ENCODE measurements at places on chromosomes 5 and 9.
A peak's percentile ranks its signal among the peaks of the same experiment; 100 is the strongest.

DNA sequence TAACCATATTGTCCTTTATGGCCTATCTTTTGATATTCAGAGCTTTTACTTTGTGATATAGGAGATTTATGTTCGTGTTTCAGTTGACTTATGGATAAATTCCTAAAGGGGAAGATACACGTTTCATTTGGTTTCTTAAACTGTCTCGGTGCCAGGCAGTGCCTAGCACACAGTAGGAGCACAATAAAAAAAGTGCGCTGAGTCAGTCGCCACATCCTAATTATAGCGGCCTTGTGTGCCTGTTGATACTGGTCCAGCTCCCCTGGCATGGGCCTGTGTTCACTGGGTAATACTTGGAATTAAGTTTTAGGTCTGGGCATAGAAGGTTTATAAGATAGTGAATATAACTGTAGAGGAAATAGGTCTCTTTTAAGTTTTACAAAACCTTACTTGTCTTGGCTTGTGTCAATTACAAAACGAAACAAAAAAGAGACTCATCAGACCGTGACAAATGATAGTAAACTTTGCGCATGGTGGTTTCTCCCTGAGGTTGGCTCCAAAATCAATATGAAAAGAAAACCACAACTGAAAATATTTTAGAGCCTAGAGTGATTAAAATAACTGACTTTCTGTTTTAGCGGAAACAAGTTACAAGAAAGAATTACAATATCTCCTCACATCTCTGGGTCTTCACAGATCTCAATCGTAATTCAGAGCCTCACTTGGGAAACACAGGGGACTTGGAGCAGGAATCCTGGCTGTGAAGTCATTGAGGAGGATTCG is 84.8 kb downstream of the MVB12B start:
- DNase-seq, result no peak

DNA sequence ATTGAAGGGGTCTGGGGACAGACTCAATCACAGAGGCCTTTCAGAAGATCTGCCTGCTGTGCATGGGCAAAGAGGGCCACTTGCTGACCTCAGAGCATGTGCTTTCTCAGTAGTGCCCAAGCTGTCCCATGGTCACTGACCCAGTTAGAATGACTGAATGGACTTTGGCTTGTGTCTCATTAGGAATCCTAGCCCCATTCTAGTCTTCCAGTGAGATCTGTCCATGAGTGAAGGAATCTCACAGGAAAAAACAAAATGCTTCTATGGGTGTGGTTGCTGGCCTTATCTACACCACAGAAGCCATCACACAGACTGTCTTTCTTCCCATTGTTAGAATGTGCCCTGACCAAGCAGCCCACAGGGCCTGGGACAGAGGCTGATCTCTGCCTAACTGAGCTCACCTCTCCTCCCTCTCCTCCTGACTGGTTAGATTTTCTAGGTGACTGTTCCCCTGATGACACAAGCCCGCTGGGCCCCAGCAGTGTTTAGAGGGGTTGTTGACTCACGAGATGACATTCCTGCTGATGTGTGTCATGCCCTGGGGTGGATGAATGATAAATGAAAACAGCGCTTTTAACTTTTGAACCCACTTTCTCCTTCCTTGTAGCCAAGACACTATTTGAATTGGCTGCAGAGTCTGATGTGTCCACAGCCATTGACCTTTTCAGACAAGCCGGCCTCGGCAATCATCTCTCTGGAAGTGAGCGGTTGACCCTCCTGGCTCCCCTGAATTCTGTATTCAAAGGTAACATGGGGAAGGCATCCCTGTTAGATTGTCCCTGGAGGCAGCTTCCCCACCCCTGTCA is 24.8 kb downstream of the TGFBI start:
- peak; percentile 89 for DNase-seq

DNA sequence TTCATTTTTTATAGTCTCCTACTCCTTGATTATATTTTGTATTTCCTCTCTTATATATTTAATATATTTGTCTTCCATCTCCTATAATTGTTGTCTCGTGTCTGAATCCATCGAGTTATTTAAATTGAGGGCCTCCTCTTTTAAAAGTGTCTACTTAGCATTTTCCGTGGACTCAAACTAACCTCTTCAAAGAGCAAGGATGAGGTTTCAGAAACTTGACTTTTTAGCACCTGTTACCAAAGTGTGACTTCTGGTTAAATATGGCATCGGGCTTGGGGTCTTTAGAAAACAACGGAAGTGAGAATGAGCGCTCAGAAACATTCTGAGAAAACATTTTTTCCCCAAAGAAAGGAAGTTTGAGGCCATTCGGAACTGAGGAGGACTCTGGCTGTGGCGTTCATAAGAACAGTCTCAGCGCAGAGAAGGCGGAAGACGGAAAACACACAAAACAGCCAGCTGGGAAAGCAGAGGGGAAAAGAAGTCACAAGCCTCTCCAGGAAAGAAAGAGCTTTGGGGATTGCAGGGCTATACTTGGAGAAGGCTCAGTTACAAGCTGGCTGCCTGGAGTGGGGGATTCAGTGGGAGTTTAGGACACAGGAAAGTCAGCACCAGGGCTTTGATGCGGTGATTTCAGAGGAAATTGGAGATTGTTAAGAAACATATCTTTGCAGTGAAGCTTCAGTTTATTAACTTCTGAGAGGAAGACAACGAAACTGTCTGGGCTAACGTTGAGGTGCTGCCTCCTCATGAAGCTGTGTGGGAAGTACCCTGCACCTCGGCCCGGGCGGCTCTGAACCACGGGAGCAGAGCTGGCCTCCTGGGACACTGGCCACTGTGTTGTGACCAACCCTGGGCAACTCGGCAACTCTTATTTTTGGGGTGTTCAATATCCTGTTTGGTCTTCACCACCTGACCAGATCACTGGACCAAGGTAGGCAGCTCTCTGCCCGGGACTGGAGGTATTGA is 25.1 kb upstream of the IRX2 start:
- no peak for DNase-seq

DNA sequence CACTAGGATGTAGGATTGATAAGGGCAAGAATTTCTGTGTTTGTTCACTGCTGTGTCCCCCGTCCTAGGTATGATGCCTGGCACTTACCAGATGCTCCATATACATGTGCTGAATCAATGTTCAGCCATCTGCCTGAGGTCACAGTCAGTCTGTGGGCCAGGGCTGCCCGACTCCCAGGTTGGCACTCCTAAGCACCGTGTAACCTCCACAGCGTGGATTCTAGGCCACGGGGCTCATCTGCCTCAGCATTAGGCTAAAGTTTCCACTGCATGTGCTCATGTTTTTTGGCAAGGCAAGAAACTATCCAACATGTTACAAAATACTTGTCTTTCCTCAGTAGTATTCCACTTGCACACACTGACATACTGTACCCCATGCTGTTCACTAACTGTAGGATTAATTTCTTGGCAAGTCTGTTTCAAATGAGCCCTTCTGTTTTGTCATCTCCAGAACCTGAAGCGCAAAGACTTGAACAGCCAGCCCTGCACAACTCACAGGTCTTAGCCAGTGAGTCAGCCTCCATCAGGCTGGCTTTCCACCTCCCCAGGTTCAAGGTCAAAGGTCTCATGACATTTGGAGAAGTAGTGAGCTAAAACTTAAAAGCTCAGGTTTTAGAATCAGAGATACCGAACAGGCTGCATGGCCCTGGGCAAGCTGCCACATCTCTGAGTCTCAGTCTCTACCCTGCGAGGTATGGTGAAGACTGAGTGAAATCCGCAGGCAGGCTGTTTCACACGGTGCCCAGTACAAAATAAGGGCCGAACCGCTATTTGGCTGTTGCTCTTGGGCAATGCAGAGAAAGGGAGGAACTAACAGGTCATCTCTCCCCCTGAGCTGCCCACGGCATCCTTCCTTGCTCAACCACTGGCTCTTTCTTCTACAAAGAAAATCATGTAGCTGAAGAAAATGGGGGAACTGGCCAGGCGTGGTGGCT is 7.2 kb downstream of the TOR1A start:
- DNase-seq, result no peak

GRCh38 chr5:131595088-131596033 is 39.7 kb downstream of the RAPGEF6 start:
- DNase-seq, result no peak

DNA sequence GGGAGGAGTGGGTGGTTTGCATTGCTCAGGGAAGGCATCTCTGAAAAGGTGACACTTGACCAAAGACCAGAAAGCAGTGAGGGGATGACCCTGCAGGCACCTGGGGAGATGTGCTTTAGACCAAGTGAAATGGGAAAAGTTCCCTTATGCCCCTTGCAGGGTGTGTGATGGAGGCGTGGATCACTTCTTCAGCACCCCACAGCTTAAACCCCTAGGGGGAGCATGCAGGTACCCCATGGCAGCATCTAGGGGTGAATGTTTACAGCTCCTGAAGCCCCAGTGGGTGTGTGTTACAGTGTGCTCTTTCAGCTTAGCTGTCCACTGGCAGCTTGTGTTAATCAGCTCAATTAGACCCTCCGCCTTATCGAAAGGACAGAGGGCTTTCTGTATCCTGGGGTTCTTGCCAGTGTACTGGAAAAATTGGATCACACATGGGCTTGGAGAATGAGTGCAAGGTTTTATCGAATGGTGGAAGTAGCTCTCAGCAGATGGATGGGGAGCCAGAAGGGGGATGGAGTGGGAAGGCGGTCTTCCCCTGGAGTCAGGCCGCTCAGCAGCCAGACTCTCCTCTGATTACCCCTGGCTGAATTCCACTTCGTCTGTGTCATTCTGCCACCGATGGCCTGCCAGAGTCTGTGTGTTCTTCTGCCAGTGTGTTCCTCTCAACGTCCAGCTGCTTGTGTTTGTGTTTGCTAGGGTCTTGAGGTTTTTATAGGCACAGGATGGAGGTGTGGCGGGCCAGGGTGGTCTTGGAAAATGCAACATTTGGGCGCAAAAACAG is 6.3 kb downstream of the BHMT2 start:
- DNase-seq, result no peak

- DNase-seq, result no peak
Observed at GRCh38 chr5:158553195-158553961, 546.3 kb downstream of the EBF1 start.

DNA sequence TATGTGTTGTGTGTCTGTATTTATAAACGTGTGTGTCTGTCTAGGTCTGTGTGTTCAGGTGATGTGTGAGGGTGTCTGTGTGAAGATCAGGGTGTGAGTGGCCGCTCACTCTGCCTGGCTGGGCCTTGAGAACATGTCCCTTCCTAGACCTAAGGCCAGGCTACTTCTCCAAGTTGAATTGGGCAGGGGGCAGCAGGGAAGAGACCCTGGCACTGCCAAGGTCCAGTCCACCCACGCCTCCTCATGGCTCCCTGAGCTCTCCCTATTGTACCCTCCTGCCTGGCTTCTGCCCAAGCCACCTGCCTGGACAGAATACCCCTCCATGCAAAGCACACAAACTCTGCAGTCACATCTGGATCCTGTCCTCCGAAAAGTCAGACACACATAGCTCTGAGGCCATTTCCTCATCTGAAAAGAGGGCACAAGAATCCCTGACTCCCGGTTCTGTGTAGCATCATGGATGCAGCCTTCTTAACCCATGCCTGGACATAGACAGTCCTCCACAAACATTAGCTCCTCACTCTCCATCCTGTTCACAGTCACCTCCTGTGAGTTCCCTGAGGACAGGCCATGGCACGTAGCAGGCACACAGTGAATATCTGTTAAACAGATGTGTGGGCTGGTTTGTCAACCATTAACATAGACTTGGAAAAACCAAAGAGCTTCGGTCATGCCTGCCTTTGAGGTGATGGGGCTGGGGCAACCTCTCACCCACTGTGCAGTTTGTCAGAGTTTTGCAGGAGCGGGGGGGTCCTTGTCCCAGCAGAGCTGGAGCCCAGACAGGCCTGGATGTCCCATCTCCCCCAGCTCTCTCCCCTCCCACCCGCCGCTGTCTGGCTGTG is 167.8 kb upstream of the MVB12B start:
- no peak for DNase-seq

GRCh38 chr5:16992006-16992405 is 55.9 kb upstream of the MYO10 start:
- no peak for DNase-seq

- DNase-seq, result no peak
Observed at GRCh38 chr5:58925627-58926540, 343.0 kb downstream of the RAB3C start.

DNA sequence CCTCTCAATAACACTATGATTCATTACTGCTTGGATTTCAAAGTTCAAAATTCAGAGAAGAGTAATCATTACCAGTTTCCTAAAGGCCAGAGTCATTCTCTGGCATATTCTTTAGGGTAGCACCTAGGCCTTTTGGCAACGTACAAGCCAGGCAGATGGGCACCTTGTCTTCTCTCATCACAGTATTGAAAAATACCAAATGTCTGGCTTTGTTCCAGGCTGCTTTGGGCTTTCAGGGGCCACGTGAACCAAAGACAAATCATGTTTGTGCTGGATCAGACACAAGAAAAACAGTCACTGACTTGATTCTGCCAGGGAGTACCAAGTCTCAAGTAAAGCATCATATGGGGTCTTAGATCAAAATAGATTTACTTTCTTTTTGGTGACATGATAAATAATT is 15.5 kb downstream of the MEGF9 start:
- DNase-seq, result no peak

DNA sequence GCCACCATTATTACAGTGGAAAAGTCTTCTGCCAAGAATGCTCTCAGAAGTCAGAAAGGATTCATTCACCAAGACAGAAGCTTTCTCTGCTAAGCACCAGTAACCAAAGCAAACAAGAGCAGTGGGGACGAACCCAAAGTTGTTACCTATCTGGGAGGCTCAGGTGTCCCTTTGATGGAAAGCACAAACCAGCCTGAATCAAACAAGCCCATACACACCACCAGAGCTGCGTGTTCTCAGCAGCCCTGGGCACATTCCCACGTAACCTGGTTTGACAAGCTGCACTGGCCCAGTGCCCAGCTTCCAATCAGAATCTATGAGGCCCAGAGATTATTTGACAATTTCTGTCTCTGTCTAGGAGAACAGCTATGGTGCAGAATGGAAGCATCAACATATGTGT is 252.6 kb downstream of the ACTL7B start:
- no peak for DNase-seq
